ENCODE measurements at places on chromosomes 16 and 17. TPM values are rescaled to one million over a fixed set of nuclear protein-coding genes. Genes with fewer than 3 reads are reported as not detected.
A peak's percentile ranks its signal among the peaks of the same experiment; 100 is the strongest.

GRCh38 chr17:9402590-9403199 is 172.9 kb downstream of the STX8 start:
- no peak overlapping the region for H3K4me3 ChIP-seq
- no peak for DNase-seq

DNA sequence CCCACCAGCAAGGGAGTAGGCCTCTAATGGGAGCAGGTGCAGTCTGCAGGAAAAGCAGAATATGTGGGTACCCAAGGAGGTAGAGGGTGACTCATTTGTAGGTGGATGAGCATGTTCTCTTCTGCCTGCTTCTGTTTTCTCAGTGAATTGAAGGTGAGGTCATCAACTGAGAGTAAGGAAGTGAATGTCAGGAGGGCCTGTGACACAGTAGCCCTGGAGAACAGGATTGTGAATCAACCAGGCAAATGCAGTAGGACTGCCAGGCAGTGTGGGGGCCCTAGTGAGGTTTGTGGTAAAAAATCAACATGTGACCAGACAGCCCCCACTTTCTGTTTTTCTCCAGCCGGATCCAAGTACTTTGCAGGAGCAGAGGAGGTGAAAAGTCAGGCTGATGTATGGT is 150.5 kb upstream of the SOX9 start:
- no peaks in the 10 kb centered on the region for H3K36me3 ChIP-seq
- no peak overlapping the region for H3K27ac ChIP-seq
- H3K4me1 ChIP-seq: peaks cover 9% of the 10 kb centered on the region
- DNase-seq: no peak
- H3K4me3 ChIP-seq: no peak overlapping the region

The ESRP2 gene
- total RNA-seq: under 0.01 TPM

DNA sequence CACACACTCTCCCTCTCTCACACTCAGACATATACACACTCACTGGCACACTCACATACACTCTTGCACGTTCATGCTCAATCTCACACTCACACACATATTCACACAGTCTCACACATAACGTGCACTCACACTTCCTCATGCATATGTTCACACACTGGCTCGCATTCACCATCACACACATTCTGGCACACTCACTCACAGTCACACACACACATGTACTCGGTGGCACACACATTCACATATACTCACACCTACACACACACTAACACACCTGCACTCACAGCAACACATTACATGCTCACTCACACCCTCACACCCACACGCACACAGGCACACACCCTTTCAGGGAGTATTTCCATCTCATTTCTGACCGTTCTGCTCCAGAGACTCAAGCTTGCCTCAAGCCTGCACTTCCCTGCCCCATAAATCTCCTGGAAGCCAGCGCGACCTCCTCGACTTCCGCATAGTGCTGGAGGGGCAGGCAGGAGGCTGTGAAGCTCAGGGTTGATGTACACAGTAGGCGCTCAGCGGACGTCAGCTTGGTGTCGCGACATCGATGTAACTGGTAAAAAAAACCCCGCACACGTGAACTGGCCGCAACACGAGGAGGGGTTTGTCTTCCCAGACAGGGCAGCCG is 66.7 kb upstream of the FOXF1 start:
- no peaks in the 10 kb centered on the region for H3K36me3 ChIP-seq
- H3K4me1 ChIP-seq: peaks cover 24% of the 10 kb centered on the region
- no peaks in the 10 kb centered on the region for H3K27me3 ChIP-seq
- DNase-seq: no peak

The RASL10B gene
- 5.5 TPM for total RNA-seq

The TBC1D3G gene
- 1.4 TPM for total RNA-seq

- no peak overlapping the region for H3K27ac ChIP-seq
- H3K36me3 ChIP-seq: no peaks in the 10 kb centered on the region
- no peak overlapping the region for H3K4me3 ChIP-seq
- DNase-seq: no peak
Measured at GRCh38 chr17:9672266-9672665, 26.9 kb downstream of the USP43 start.

The TBC1D3 gene
- not detected for total RNA-seq

DNA sequence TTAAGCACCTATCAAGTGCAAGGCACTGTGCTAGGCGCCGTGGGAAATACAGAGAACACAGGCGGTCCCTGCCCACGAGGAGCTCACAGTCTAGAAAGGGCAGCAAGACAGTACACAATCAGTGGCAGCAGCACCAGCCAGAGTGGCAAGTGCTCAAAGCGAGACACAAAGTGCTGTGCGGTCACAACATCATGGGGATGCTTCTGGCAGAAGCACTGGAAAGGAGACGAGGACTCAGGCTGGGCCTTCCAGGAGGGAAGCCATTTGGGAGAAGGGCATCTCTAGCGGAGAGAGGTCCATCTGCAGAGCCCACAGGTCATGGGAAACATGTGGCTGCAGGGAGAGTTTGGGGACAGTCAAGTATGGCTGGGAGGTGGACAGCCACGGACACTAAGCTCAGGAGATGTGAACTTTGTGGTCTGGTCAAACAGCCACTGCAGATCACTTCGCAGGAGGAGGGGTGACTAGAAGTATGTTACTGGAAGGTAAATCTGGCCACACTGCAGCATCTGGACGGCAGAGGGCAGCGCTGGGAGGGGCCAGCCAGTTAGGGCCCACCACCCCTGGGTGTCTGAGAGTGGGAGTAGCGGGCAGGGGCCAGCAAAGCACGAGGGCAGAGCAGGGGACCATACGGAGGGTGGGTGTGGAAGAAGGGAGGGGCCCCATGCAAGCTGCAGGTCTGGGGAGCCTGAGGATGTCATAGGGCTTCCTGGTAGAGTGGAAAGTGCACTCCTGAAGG is 71.1 kb downstream of the N4BP1 start:
- peak; percentile 62 for DNase-seq
- peaks cover 47% of the 10 kb centered on the region for H3K4me1 ChIP-seq
- peak overlapping the region; percentile 51 for H3K27ac ChIP-seq
- no peaks in the 10 kb centered on the region for H3K27me3 ChIP-seq

GRCh38 chr16:88014252-88014781 is 63.1 kb downstream of the BANP start:
- H3K4me3 ChIP-seq: no peak overlapping the region
- H3K4me1 ChIP-seq: no peaks in the 10 kb centered on the region
- H3K27ac ChIP-seq: peak overlapping the region; percentile 9
- no peak for DNase-seq
- H3K27me3 ChIP-seq: no peaks in the 10 kb centered on the region

- DNase-seq: no peak
- no peaks in the 10 kb centered on the region for H3K4me1 ChIP-seq
- peak overlapping the region; percentile 93 for H3K27ac ChIP-seq
Measured at GRCh38 chr17:49630113-49630900, 47.6 kb downstream of the SPOP start.

The HIC1 gene
- total RNA-seq: 33.3 TPM

DNA sequence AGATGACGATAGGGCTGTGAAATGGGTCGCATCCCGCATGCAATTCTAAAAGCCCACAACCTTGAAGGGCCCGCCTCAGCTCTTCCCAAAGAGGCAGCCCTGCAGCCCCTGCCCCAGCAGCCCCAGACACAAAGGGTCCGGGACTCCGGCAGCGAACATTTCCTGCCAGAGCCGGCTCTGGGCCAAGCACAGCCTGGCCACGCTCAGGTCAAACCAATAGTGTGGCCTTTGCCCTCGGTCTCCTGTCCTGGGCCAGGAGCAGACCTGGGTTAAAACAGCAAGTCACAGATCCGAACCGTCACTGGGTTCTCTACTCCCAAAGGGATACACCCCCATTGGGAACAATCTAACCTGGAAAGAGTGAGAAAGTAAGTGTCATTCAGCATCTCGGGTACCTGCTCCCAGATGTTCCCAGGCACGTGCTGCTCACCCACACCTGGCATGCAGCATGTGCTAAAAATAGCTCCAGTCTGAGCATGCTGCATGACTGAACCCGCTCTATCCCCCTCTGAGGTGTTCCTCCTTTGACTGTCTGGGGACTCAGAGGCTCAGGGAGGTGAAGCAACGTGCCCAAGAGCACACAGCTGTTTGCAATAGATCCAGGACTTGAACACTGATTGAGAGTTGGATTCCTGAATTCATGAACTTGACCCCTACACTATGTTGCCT is 22.2 kb upstream of the ATP2A3 start:
- H3K27ac ChIP-seq: no peak overlapping the region
- H3K4me1 ChIP-seq: no peaks in the 10 kb centered on the region
- no peak overlapping the region for H3K4me3 ChIP-seq
- no peaks in the 10 kb centered on the region for H3K36me3 ChIP-seq
- no peak for DNase-seq

DNA sequence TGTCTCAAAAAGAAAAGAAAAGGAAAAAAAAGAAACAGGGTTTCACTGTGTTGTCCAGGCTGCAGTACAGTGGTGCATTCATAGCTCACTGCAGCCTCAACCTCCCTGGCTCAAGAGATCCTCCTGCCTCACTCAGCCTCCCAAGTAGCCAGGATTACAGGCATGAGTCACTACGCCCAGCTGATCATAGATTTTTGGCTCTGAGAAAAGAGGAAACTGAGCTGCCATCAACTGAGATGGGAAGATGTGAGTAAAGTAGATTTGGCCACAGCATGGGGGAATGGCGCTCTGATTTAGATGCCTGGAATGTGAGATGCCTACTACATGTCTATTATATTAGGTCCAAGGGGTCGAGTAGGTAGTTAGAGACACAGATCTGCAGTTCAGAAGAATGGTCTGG is 5.9 kb upstream of the NAGS start:
- DNase-seq: no peak
- H3K4me3 ChIP-seq: no peak overlapping the region
- H3K27ac ChIP-seq: no peak overlapping the region

GRCh38 chr16:89326721-89327120 is 109.2 kb downstream of the ZNF778 start:
- peaks cover 73% of the 10 kb centered on the region for H3K4me1 ChIP-seq
- DNase-seq: no peak
- no peaks in the 10 kb centered on the region for H3K36me3 ChIP-seq
- H3K27ac ChIP-seq: peak overlapping the region; percentile 79

- no peaks in the 10 kb centered on the region for H3K4me1 ChIP-seq
- H3K27me3 ChIP-seq: no peaks in the 10 kb centered on the region
- no peak for DNase-seq
- H3K4me3 ChIP-seq: no peak overlapping the region
Measured at GRCh38 chr17:49290690-49291359, 60.2 kb upstream of the PHOSPHO1 start.

DNA sequence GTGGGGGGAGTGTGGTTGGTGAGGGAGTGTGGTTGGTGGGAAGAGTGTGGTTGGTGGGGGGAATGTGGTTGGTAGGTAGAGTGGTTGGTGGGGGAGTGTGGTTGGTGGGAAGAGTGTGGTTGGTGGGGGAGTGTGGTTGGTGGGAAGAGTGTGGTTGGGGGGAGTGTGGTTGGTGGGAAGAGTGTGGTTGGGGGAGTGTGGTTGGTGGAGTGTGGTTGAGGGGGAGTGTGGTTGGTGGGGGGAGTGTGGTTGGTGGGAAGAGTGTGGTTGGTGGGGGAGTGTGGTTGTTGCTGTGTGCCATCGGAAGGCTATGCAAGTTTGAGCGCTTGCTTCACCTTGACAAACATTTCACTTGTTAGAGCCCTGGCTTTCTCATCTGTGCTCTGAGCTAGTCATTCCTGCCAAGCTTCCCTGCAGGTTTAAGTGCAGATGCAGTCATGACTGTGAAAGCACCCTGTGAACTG is 20.1 kb downstream of the MINK1 start:
- H3K27me3 ChIP-seq: no peaks in the 10 kb centered on the region
- no peak overlapping the region for H3K27ac ChIP-seq
- peaks cover 12% of the 10 kb centered on the region for H3K4me1 ChIP-seq

- no peak for DNase-seq
- H3K4me1 ChIP-seq: peaks cover 9% of the 10 kb centered on the region
- no peaks in the 10 kb centered on the region for H3K27me3 ChIP-seq
- H3K36me3 ChIP-seq: no peaks in the 10 kb centered on the region
- no peak overlapping the region for H3K27ac ChIP-seq
- H3K4me3 ChIP-seq: no peak overlapping the region
Measured at GRCh38 chr16:46808997-46809396, 22.0 kb downstream of the C16orf87 start.

All from sigmoid colon (tissue), 7 donors.